ENCODE measurements at places on chromosomes 5 and 9.
A peak's percentile ranks its signal among the peaks of the same experiment; 100 is the strongest.

DNA sequence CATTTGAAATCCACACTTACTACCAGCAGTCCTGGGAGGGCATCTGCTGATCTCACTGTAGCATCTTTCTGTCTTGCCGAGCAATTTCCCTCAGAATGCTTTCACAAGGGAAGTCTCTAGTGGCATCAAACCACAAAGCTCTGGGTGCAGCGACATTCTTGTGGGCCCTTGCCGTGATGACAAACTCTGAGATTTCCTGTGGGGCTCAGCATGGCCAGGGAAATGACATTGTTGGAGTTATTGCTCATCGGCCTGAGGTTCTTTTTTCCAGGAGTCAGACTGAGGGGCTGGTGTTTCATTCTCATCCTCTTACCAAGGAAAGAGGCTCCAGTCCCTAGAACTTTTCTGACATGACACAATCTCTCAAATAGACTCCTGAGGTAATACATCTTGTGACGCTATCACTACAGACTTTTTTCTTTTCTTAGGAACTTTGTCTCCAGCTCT lies 51.4 kb downstream of the PFDN1 start:
- DNase-seq = peak; percentile 95

- no peak for DNase-seq
Observed at GRCh38 chr5:16713386-16713928, 96.7 kb upstream of the RETREG1 start.

- peak; percentile 4 for DNase-seq
Observed at GRCh38 chr5:93800988-93801811, 59.8 kb upstream of the POU5F2 start.

DNA sequence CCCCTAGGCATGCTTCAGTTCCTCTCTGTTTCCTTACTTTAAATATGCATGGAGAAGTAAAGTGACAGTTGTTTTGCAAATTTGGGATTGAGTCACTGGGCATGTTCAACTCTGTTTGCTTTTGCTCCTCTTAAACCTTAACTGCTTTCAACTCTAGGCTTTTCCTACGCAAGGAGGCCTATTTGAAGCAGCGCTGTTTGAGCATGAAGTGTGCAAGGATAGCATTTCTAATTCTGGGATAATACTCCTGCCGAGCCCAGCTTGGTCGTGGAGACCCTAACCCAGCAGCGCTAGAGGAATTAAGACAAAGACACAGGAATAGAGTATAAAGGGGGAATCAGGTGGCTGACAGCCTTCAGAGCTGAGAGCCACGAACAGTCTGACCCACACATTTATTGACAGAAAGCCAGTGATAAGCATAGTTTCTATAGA lies 803.4 kb upstream of the CDH10 start:
- DNase-seq = no peak

- no peak for DNase-seq
Observed at GRCh38 chr5:160434022-160434531, 12.4 kb downstream of the PTTG1 start.

- peak; percentile 99 for DNase-seq
Observed at GRCh38 chr9:136007934-136008692, 46.9 kb upstream of the UBAC1 start.

- DNase-seq = peak; percentile 84
Observed at GRCh38 chr5:52692039-52692438, 95.7 kb upstream of the ITGA1 start.

DNA sequence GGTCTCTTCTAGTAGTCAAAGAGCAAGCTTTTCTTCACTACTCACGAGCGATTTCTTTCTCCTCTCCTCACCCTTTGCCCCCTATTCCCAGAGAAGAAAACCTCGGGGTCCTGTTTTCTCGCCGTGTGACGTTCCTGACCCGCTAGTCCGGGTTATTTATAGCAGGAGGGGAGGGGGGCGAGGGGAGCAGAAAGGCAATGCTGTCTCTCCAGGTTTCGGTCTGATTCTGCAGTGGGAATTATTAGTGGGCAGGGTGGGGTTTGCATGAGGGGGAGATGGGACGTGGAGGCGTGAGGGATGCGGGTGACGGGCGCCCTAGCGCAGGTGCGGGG lies 847 bp upstream of the GABRB2 start:
- peak; percentile 43 for DNase-seq

DNA sequence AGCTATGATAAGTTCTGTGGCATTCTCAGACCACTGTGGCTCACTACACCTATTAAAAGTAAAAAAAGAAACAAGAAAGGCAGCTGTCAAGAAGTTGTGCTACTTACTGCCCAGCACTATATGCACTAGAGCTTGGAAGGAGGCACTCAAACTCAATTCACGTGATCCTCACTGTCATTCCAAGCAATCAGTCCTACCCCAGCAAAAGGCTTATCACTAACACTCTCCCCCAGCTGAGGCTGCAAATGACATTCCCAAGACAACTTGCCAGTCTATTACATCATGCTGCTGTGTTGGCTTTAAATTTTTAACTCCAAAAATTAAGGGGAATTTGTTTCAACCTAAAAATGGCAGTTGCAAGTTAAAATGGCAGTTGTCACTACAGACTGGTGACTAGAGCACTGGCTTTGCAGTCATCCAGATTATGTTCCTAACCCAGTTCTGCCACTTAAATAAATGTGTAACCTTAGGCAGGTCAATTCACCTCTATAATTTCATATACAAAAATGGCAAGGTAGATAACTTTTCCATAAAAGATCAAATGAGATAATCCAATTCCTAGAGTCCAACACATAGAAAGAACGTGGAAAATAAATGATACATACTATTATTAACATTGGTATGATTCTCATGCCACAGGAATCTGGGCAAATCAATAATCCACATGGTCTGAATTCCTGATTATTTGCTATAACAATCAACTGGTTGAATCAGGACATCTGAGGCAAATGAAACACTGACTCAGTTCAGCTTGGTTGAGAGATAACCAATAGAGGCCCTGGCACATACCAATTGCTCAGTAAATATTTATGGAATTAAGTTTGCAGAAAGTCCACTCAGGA lies 52.4 kb downstream of the FBXW11 start:
- DNase-seq = peak; percentile 42

DNA sequence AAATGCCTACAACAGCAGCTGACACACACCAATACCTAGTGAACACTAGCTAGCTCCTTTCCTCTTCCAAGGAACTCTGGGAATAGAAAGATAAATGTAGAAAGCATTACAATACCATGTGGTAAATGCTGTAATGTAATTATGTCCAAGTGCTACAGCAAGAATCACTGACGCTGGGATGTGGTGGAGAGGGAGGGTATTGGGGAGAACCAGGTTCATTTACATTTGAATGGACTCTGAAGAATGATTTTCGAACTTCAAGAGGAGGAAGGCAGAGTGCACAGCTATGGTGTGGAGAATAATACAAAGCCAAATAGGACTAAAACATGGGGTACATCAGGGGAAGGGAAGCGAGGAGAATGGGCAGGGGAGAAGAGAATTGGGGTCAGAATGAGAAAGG lies 158.0 kb downstream of the CDK5RAP2 start:
- no peak for DNase-seq

GRCh38 chr9:37967761-37968080 lies 63.8 kb upstream of the SLC25A51 start:
- no peak for DNase-seq

GRCh38 chr5:127571314-127572131 lies 54.1 kb downstream of the PRRC1 start:
- peak; percentile 77 for DNase-seq

GRCh38 chr5:160926428-160926827 lies 74.4 kb upstream of the ATP10B start:
- no peak for DNase-seq

DNA sequence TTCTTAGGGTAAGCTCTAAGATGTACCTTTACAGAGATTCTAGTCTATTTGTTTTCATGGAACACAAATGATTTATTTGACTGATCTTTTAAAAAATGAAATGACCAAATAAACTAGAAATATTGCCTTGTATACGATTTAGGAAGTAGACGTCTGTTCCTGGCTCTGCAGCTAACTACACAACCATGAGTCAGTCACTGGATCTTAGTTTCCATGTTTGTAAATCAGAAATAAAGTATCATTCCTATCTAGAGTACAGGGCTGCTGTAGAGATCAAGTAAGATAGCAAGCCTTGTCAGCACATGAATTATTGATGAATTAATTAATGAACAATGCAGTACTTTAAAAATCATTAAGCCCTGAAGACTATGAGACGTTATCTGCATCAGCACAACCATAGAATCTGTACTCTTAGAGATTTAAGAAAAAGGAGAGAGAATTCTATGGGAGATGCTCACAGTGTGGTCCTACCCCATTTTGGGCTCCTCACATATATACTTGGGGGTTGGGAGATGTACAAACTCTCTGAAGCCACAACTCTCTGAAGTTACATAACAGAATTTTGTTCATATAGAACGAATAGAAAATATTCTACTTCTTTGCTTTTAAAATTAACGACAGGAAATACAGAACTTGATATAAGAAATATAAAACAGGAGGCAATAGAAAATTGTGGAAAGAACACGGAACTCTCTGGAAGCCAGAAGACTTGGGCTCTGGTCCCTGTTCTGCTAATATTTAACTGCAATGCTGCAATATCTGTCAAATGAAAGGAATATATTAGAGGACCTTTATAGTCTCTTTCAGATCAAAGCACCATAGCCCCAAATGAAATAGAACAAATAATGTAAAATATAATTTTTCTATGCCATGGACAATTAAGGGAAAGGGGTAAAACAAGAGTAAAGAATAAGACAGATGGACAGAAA lies 48.4 kb upstream of the HNRNPA0 start:
- DNase-seq = no peak

- no peak for DNase-seq
Observed at GRCh38 chr5:151902215-151902614, 22.4 kb downstream of the GLRA1 start.

GRCh38 chr5:96761618-96762017 lies 46.1 kb downstream of the ERAP1 start:
- DNase-seq = no peak

DNA sequence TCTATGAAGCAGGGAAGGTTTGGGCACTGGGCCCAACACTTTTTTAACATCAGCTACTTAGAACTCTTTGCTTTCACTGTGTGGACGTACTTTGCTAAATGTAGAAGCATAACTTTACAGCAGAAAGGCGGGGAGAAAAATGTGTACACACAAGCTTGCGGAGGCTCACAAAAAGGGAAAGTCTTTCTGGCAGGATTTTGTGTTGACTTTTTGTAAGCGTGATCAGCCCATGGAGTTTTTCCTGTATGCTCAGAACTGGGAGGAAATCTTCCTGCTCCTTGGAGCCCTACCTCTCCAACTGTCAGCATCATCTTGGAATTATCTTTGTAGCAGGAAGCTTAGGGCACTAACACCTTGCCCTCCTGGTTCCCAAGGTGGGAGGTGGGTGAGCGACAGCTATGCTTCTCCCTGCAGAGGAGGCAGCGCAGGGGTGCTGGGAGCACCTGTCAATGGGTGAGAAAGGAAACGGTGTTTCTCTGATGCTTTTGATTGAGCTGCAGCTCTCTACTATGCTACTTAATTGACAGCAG lies 321.9 kb downstream of the GADD45G start:
- DNase-seq = no peak

DNA sequence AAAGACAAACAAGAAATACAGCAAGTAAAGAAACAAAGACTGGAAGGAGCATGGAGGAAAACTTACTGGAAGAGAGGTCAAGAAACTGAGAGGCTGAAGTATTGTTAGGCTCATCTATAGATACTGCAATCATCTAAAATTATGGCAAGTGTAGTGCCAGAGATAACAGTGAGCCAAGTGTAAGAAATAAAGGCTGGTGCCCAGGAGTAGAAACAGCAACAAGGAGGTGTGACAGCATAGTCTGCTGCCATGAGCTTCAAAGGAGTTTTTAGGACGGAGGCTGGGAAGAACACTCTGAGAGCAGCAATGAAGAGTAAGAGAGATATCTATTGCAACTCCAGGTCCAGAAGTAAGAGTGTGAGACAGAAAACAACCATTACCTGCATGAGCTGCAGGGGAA lies 60.5 kb downstream of the MEGF9 start:
- DNase-seq = no peak

GRCh38 chr9:91567642-91568274 lies 144.1 kb upstream of the NFIL3 start:
- DNase-seq = no peak

DNA sequence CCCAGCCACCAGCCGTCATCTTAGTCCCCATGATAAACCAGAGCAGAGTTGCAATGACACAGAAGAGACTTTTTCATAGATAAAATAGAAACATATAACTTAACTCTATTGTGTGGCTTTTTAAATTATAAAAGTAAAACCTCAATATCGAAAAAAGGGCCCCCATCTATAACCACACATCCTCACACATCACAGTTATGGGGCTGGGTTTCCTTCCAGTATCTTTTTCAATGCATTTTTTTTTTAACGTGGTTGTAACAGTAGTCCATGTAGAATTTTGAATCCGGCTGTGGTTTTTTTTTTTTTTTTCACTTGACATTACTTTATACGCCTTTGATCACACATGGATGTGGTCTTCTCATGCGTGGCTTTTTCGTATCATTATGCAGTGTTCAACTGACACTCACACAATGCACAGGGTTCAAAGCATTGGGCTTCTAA lies 77.4 kb downstream of the CFAP77 start:
- peak; percentile 62 for DNase-seq

- no peak for DNase-seq
Observed at GRCh38 chr5:14164164-14165163, 21.3 kb downstream of the TRIO start.

- DNase-seq = peak; percentile 100
Observed at GRCh38 chr9:131502781-131503625, at the start of gene POMT1. Gene POMT1 (plus strand): TSS chr9:131502918. CDS start chr9:131504219, 1,301 bp downstream.

DNA sequence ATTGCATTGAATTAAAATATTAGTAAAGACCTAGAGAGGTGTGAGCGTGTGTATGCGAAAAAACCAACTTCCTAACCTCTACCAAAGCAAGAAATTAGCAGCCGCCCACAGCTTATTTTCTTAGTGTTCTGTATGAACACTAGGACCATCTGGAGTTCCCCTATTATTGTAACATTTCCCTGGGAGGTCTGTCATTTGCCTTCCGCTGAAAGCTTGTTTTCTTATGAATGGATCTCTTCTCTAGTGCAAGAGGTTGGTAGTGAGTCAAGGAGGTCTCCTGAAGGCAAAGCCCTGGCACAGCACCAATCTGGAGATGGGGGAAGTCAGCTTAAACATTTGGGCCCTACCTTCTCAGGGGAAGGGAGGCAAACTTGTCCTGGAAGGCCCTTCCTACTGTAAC lies 10.8 kb downstream of the TNFSF8 start:
- DNase-seq = no peak

- DNase-seq = no peak
Observed at GRCh38 chr5:92979716-92980115, 601.3 kb downstream of the NR2F1-AS1 start.

GRCh38 chr9:35552837-35553236 lies 52.2 kb upstream of the TESK1 start:
- no peak for DNase-seq
